Neuronal stem cell (in vitro differentiated cells): ENCODE measurements at places on chromosomes 4 and X.

GRCh38 chr4:27836523-27836922 is 975.9 kb downstream of the STIM2 start:
- no peak for DNase-seq

- DNase-seq, result no peak
Measured at GRCh38 chrX:71953946-71954345, 43.3 kb downstream of the NHSL2 start.

GRCh38 chrX:103730147-103730795 is 19.6 kb downstream of the TMEM31 start:
- no peak for DNase-seq

DNA sequence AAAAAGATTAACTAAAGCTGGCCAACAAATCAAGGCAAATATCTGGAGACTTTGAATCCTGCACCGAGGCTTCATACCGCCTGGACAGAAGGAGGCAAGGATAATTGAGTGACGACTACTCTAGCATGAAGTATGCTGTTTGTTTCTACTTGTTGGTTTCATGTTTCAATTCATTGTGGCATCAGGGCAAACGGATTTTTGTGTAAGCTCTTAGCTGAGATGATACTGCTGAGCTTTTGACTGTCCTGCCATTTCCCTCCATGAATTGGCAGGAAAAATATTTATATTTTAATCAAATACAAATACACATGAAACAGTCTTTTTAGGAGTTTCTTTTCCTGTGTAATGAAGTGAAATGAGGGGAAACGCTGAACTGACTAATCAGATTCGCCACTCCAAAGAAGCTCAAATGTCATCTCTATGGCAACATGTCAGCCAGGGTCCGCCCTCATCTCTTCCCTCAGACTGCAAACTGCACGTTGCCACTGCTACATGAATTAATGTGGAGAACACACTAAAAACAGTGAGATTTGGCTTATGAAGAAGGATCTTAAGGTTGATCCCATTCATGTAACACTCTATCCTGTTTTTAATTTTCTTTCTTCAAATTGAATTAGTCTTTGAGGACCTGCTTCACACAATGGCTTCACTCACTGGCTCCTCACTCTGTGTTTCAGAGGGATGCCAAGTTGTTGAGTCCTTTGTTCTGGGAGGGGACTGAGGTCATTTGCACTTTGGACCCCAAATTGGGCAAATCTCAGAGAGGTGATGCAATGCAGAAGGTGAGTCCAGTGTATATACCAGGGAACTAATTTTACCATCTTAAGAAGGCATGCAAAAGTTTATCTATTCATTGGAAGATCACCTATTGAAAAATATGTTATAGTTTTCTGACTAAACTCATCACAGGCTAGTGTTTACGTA is 149.6 kb upstream of the MID1 start:
- peak; percentile 33 for DNase-seq

DNA sequence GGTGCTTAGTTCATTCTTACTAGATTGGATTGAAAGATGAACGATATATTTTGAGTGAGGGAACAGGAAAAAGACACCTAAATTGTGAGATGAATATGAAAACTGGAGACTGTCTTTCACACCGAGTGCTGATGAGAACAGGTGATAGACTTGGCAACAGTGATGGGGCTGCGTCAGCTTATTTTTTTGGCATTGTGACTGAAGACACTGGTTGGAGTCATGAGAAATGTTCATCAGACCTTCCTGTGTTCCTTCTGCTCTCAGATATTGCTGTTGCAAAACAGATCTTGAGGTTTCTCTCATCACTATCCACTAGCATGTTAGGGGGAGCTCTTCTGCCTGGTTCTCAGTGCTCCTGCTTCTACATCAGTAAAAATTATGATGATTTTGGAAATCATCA is 124.2 kb upstream of the KCNIP4 start:
- no peak for DNase-seq

GRCh38 chrX:80550722-80551121 is 130.5 kb downstream of the TENT5D start:
- no peak for DNase-seq

GRCh38 chr4:89337681-89338080 is 30.1 kb upstream of the GPRIN3 start:
- no peak for DNase-seq
